ENCODE measurements at places on chromosomes 3 and 15.

GRCh38 chr3:31132132-31132769 is 237.8 kb upstream of the GADL1 start:
- no peak for DNase-seq

DNA sequence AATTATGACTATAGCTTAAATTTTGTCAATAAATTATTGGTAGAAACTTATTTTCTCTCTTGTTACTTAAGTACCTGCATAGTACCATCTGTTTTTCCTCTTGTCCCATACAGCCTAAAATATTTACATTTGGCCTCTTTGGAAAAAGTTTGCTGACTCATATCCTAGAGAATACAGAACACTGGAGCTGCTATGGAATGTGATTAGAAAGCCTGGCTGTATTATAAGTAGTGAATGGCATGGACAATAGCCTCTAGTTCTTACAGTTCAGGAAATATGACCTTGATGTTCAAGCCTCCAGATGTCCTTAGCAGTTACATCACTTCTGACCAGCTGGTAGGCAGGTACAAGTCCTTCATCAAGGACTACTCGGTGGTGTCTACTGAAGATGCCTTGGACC is 28.3 kb downstream of the ST8SIA2 start:
- no peak for DNase-seq

- DNase-seq, result no peak
Observed at GRCh38 chr3:30673425-30674341, 67.3 kb downstream of the TGFBR2 start.

GRCh38 chr3:58095603-58096138 is 87.4 kb downstream of the FLNB start:
- no peak for DNase-seq

GRCh38 chr3:12750223-12750622 is 8.8 kb downstream of the TMEM40 start:
- no peak for DNase-seq

GRCh38 chr15:40242601-40243000 is 3.7 kb downstream of the PAK6 start:
- no peak for DNase-seq

GRCh38 chr3:184004476-184004875 is 13.2 kb downstream of the ABCC5 start:
- DNase-seq, result no peak

DNA sequence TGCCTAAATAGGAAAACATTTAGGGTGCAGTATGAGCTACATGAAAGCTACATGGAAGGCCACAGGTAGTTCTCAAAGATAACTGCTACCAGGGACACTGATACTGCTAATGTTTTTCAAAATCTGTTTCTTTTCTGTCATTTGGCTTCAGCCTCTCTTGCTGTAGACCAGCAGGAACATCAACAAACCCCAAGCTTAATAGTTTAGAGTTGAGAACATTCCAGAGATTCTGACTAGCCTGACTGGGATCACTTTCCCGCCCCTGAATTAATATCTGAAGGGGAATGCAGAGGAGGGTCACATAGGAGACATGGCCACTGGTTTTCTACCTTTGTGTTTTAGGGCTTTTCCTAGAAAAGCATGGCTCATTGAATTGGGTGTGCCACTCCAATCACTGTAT is 16.9 kb upstream of the C3orf38 start:
- DNase-seq, result no peak

DNA sequence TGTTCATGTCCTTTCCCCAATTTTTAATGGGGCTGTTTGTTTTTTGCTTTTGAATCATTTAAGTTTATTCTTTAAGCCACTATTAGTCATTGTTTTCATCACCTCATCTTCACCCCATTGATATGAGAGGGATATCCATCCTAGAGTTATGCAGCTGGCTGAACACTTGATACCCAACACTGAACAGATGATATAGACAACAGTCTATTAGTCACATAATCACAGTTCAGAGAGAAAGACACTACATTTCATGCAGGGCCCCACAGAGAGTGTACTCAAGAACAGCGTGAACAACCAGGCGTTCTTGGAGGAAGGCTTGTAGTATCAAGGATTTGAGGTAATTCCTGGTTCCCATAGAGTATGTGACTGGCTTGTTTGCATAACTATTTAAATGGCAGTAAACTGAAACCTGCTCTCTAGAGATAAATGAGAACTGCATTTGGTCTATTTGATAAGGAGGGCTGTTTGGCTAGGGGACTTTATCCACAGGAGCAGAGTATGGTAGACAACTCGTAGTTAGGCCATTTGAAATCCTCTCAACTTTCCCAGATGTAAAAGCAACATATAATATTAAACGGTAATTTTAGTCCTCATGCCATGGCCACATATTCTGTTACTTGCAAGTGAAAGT is 618.7 kb downstream of the SI start:
- no peak for DNase-seq

DNA sequence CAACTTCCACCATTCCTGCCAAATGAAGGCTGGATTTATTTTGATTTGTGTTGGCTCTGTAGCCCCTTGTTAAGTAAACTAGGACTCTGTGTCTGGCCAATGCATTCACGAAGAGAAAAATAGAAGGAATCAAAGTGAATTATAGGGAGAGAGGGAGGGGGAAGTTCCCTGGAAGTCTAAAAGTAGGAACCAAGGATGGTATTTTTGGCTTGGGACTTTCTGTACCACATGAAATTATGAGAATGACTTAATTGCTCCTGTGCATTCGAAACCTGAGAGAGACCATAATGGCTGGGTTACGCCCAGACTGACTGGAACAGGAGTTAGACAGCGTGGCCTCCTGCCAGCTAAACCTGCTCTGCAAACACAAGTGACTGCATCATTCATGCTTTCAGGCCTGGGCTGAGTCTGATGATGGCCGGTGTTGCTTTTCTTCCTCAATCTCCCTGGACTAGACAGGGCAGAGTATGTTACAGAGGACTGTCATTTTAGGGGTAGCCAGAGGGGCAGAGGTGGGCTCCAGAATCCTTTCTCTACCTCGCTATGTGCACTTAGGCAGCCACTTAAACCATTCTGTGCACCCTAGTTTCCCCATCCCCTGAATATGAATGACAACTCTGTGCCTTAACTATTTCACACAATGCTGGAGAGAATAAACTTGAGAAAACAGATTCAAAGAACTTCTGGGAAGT is 58.9 kb downstream of the MYO1E start:
- DNase-seq, result no peak

DNA sequence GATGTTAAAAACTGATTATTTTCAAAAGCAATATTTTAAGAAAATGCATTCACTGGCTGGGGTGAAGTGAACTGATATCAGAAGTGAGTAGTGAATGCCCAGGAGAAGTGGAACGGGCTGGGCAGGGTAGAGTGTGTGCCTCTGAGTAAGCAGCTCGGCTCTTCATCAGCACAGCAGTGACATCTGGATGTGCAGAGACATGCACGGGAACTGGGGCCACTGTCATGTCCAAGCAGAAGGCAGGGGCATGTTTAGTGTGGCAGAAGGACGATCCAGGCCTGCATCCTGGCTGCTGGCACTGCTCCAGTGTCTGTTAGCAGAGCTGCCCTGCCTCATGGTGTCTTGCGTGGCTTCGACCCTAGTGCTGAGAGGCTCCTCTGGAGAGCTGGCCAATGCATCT is 305.6 kb upstream of the LRRFIP2 start:
- DNase-seq, result no peak

DNA sequence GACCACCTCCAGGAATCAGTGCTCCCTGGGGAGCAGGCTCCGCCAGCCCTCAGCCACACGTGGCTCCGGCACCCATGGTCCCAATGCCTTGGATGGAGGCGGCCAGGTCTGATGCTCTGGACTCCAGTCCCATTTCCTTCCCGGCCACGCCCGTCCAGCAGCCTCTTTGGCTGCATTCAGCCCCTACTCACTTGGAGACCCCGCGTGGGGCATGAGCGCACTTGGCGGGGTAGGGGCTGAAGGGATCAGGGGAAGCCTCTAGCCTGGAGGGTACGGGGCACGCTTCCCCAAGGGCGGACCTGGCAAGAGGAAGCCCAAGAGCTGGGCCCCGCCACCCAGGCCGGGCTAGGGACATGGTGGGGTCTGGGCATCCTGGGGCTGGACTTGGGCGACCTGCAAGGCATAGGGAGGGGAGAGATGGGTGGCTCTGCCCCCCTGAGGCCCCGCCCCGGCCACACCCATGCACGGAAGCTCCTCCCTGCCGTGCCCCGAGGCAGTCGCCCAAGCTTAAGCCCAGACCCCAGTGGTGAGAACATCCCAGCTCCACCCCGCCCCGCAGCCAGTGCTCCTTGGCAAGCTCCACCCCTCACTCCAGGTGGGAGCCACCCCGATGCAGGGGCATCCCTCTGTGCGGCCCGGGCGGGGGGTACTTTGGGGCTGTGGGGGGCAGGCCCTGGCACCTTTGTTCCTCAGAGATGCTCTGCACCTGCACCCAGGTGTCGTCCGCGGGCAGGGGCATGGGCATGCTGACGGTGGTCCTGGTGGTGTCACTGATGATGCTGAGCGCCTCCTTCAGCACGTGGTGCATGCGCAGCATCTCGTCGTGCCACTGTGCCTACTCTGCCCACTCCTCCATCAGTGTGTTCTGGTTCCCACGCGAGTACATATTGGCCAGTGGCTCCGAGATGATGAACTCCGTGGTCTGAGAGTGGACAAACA is 163.5 kb downstream of the GOLGA6L4 start:
- no peak for DNase-seq

DNA sequence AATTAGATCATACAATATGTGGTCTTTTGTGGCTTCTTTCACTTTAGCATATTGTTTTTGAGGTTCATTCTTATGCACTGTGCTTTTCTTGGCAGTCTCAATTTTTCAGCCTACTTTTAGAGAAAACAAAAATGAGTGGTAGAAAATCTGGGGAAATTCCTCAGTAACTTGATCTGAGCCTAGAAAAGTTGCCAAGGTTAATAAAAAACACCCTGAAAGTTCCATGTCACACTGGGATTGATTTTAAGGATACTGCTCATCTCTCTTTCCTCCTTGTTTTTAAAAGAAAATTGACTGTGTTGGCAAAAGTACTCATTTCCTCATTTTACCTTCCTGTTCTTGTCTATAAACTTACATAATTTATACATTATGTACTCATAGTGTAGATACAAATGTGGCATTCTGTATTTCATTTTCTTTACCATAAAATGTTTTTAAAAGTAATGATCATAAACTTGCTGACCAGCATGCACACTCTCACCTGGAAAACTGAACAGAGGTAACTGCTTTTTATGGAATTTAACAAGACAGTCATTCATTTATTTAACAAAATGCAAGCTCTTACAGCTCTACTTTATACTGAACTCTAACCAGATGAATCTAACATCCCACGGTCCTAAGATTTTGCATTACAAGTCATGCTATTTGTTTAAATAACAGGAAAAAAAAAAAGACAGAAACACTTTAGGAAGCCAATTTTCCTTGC is 28.6 kb upstream of the SH3BP5 start:
- DNase-seq, result no peak

GRCh38 chr15:65450556-65450955 is 27.8 kb upstream of the IGDCC4 start:
- no peak for DNase-seq

DNA sequence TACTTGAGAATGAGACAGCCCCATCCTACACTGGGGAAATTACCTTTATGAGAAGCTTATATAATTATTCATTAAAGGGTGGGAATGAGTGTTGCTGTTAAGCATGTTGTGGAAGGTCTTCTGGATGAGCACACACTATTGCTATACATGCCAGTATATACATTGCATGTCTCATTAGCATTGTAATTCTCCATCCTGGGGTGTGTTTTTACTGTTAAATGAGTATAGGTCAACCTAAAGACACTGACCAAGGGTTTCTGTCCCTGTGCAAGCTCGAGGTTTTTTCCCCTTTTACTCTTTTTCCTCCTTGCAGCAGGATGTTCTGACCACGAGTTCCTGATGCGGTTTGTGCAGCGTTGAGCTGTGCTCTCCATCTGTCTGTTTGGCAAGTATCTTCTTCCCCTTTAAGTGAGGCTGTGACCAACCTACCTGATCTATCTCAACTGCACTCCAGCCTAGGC is 7.2 kb upstream of the IVD start:
- peak; percentile 40 for DNase-seq

DNA sequence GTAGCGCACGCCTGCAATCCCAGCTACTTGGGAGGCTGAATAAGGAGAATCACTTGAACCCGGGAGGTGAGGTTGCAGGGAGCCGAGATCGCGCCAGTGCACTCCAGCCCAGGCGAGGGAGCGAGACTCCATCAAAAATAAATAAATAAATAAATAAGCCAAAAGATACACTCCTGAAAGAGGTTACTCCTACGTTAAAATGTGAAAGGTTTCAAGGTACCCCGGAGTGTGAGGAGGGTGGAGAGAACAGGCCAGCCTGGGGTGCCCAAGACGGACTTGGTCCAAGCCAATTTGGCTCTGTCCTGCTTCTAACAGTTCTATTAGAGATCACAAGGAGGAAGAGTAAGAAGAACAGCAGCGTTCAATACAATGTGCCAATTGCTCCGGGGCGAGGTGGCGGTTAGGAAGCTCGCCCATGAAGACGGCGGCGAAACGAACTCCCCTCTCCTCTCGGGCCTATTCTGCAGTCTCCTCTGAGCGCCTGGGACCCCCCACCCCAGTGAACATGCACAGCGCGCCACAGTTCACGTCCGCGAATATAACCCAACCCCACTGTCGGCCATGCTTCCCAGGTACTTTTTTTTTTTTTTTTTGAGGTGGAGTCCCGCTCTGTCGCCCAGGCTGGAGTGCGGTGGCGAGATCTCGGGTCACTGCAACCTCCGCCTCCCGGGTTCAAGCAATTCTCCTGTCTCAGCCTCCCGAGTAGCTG is 942 bp downstream of the ELP6 start:
- DNase-seq, result peak; percentile 41

DNA sequence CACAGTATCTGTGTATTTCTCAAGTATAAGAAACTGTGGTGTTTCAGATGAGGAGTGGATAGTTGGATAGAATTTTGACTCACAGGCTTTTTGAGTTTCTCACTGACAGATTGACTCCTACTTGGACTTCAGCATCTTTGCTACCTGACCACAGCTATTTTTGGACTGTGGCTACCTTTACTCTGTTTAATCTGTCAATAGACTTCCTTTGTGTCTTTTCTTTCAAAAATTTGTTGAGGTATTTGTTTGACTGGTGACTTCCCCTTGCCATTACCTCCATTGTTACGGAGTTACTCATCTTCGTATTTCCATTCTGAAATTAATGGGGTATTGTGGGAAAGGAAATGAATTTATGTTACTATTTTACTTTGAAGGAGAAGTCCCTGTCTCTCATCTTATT is 123.8 kb downstream of the AGBL1 start:
- no peak for DNase-seq

DNA sequence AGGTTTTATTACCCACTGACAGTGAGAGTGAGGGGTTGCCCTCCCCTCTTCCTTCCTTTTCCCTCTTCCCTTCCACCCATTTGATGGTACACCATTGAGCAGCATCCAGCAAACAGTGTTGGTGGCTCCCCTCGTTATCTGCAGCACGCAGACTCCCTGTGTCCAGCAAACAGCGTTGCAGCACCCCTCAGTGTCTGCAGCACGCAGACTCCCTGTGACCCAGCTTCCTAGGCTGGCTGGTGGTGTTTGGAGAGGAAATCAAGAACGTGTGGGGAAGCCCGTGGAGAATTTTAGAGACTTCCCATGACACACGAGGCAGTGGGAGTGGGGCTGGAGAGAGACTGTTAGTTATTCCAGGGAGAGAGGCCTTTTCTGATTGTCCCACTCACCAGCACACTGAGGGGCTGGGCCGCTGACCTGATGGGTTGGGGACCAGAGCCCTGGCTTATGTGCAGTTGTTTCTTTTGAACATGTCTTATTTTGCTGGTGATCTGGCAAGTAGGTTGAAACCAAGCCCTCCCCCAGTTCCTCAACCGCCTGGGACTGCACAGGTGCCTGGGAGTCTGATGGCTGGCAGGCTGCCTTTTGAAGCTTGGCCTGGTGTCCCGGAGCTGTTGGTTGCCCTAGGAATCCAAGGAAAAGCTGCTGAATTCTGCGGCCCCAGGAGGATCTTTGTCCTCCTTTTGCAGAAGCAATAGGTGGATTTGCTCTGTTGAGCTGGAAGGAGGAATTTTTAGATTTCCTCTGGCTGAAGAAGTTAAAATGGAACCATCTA is 19.0 kb downstream of the APBA2 start:
- DNase-seq, result no peak

All from CD8-positive, alpha-beta T cell (primary cell).